Large intestine (tissue), 12 donors: ENCODE measurements at places on chromosomes 2 and 18. TPM values are rescaled to one million over a fixed set of nuclear protein-coding genes. Genes with fewer than 3 reads are reported as not detected.

DNA sequence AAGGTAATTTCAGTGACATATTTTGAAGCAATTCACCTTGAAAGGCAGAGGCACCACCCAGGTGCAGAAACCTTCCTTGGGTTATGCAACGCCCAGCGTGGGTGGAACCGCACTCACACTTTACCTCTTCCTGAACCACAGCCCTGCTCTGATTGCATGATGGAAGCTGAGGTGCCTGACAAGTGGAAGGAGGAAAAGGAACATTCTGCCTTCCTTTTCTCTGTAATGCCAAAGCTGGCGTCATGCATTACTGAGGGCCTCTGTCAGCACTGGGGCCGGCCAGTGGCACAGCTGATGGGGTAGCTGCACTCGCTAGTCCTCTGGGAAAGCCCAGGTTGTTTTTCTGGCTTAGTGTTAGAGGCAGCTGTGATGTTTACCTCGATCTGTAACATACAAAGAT is 266.5 kb downstream of the NEDD4L start:
- peak; percentile 91 for DNase-seq

GRCh38 chr2:161576421-161576820 is 47.8 kb upstream of the SLC4A10 start:
- no peak for DNase-seq

DNA sequence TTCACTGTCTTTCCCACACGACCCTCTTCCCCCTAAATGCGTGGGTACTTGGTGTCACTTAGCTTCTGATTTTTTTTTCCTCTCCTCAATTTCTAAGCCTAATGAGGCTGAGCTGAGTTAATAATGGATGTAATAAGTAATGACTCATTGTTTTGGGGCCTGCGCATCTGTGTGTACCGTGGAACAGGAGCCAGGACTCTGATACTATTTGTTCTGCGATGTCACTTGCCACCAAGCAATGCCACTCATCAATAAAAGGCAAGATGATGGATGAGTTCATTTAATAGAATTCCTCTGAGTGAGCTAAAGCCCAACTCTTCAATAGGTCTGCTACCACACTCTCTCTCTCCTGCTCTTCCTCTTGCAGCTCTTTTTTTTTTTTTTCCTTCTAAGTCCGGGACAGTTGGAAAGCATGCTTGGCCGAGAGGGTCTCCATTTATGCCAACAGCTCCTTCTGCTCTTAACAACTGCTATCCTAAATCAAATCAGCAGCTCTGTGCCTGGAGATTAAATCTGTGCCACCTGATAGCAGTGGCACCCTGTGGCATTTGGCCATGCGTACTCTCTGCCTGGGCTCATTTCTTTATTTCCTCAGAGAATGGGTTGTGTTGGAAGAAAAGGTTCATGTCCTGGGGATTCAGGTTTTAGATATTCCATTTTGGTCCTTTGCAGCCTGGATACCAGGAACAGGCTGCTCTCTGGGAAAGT is 1284.2 kb upstream of the PIK3C3 start:
- DNase-seq, result no peak

DNA sequence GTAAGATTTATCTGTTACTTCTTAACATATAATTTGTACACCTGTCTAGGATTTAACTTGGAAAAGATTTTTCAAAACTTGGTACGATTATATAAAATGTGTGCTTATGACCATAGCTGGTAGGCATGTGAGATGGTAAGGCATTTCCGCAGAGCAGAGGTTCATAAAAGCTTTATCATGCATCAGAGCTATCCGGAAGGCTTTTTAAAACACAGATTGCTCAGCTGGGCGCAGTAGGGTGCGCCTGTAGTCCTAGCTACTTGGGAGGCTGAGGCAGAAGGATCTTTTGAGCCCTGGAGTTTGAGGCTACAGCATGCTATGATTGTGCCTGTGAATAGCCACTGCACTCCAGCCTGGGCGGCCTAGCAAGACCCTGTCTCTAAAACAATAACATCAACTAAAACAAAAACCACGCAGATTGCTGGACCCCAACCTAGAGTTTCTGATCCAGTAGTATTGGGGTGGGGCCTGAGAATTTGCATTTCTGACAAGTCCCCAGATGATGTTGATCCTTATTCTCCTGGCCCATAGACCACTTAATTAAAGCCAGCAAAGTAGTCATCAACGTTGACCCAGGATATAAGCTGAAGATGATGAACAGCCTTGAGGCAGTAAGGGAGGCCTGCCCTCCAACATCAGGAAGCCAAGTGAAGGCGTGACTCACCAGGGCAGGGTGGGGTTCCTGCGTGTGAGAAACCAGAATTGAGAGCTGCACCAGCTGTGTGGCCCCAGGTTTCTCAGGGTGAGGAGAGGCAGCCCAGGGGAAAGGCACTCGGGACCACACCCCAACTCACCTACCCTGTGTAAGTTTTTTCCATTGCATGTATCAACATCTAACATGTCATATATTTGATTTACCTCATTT is 21.6 kb upstream of the SLC20A1 start:
- DNase-seq, result no peak

GRCh38 chr2:62293490-62294271 is 97.8 kb downstream of the B3GNT2 start:
- DNase-seq, result peak; percentile 58

DNA sequence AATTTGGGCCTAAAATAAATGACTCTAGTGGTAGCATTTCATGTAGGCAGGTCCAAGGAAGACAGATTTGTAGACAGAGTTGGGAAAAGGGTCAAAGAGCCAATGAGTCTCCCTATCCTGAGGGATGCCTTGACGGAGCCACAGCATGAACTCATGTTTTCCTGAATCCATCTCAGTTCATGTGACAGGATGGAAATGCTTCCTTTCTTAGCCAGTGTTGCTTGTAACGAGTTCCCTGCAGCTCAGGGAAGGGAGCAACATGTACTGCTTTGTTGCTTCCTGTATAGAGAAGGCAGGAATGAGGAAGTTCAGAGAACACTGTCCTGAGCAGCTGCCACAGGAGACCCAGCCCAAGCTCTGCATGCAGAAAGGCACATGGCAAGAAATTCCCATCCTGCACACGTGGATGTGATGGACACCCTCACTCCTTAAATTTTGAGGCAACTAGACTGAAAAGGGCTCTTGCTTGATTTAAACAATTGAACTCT is 27.9 kb downstream of the TMEM17 start:
- no peak for DNase-seq

DNA sequence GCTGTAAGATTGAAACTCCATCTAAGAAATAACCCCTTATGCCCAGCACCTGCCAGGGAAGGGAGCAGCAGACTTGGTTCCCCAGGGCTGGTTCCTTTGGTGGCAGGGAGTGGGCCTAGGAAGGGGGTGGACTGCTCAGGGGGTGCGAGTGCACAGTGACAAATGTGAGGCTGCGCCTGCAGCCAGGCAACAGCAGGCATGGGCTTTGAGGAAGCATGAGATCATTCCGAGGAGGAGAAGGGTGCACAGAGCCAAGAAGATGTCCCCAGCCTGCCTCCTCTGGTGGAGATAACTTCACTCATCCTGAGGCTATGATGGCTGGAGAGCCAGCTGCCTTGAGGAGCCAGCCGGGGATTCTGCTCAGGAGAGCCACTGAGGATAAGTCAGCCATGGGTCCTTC is 158.0 kb downstream of the CAPN13 start:
- no peak for DNase-seq

- no peak for DNase-seq
These were observed 15.9 kb downstream of the POLI start for GRCh38 chr18:54284981-54285785.

- DNase-seq, result no peak
These were observed 1.7 kb downstream of the TRAPPC8 start for GRCh38 chr18:31941010-31941809.

GRCh38 chr2:228140934-228141528 is 40.5 kb downstream of the SPHKAP start:
- DNase-seq, result no peak

DNA sequence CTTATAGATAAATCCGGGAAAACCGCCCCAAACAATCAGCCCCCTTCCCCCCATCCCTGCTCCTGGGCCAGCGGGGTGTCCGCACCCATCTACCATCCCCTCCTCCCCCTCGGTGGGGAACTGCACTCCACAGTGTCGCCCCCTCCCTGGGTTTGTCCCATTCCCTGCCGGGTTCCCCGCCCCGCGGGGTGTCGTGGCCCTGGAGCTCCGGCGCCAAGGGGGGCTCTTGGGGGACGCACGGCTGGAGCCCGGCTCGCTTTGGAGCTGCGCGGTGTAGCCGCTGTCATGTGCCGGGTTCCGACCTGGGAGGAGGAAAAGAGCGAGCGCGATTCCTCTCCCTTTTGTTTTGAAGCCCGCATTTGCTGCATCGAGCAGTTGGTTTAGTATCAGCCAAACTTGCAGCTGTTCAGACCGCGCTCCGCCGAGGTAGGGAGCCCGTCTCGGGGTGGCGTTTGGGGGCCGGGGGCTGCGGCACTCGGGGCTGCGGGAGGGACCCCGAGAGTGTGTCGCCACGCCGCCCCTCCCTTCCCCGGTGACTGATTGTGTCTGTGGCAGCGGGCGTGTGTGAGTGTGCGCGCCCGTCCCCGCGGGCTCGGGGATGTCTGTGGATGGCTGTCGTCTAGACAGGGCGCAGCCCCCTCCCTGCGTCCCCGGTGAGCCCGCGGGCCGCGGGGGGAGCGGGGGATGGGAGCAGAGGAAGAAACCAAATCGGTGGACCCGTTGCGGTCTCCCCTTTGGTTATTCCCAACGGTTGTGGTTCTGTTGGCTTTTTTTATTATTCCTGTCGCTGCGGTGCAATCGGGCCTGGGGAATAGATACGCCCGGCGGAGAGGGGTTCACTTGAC is 797 bp downstream of the CTIF start:
- DNase-seq, result peak; percentile 26

- no peak for DNase-seq
These were observed 85.5 kb upstream of the STON1 start for GRCh38 chr2:48444404-48444803.

DNA sequence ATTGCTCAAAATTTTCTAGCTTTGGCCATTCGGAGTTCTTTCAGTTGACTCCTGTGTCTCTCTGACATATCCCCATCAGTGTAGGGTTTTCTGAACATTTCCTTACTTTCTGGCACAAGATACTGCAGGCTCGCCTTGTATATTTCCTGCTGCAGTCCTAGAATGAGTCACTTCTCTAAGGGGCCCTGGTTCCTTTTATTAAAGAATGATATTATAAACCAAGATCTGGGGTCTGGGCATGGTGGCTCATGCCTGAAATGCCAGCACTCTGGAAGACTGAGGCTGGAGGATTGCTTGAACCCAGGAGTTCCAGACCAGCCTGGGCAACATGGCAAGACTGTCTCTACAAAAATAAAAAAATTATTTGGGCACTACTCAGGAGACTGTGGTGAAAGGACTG is 3.0 kb upstream of the RPL37A start:
- DNase-seq, result no peak

DNA sequence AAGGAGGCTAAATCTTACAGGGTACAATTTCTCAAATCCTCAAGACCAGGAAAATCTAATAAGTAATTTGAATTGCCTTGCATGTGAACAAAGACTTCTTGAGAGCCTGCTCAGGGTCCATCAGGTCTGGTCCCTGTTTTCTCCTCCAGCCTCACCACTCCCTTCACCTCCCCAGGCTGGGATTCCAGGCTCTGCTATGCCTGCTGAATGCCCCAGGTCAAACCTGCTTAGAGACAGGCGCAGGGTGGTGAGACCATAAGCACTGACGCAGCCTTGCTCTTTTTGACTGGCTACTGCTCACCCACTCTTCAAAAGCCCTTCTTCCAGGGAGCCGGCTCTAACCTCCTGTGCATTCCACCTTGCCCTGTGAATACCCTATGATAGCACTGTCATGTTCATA is 356.4 kb upstream of the ACVR2A start:
- DNase-seq, result no peak

- no peak for DNase-seq
These were observed 355.9 kb upstream of the HNRNPA3 start for GRCh38 chr2:176856683-176857082.

DNA sequence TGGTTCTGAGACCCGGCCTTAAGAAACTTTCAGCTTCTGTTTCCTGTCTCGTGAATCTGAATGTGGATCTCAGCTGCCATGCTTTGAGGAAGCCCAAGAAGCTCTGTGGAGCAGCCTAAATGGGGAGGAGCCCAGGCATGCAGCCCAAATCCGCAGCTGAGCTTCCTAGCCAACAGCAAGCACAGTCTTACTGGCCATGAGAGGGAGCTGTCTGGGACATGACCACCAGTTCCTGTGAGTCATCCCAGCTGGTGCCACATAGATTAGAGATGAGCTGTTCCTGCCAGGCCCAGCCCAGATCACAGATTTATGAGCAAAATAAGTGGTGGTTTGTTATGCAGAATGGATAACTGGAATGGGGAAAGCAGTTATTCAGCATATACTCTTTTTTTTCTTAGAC is 224.4 kb upstream of the APCDD1 start:
- no peak for DNase-seq

DNA sequence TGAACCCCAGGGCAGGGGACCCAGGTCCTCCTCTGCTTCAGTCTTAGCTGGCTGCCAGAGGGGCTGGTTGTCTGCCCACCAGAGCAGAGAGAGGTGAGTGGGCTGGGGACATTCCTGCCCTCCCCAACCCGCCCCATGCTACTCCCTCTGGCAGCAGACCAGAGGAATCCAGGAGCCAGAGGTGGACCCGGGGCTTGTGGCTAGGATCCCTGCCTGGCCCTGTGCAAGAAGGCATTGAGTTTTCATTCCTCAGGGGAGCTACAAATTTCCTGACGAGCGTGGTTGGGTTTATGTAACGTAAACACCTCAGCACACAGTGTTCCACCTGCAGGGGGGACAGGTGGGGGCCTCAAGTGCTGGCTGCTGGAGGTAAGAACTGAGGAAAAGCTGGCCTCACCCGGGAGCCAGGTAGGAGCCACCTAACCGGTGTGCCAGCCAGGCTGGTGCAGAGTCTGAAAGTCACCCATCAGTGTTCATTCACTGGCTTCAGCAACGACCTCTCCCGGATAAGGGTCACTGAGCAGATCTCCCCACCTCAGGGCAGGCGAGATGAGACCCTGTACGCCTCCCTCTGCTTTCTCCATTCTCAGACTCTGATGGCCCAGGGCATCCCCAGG is 246.8 kb downstream of the DYSF start:
- DNase-seq, result no peak

GRCh38 chr2:20167356-20167755 is 57.6 kb downstream of the SDC1 start:
- no peak for DNase-seq

DNA sequence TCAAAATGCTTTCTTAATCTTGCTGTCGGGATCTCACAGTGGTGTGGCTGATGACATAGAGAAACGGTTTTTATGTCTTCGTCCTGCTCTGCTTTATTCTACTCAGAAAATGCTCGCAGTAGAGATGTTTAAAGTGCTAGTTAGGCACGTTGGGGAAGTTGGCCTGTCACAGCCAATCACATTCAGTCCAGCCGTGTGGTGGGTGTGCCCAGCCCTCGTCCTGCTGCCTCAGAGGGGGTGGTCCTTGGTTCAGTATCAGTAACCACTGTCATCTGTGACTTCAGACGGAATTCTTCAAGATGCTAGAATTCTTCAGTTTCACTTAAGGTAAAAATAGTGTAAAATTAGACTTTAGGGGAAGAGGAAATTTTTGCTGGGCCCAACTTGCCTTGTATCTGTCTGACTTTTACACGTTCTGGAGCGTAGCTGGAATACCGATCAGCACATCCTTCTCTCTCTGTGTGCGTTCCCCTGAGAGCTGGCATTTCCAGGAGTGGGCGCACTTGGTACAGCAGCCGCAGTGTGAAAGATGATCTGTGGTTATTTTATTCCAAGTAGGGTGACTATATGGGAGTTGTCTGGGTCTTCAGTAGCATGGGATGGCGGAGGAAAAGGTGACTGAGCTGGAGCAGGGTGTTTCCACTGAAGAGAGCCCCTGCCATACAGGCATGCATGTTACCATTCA is 18.5 kb downstream of the TRAF3IP1 start:
- no peak for DNase-seq

The IGFBP5 gene
- 58.4 TPM for polyA plus RNA-seq

The C2orf80 gene
- 0.84 TPM for polyA plus RNA-seq

The MAP2 gene
- 16.3 TPM for polyA plus RNA-seq

The MMADHC gene
- 98.1 TPM for polyA plus RNA-seq

The RBM45 gene
- polyA plus RNA-seq, result 17.2 TPM

The DNAJC5G gene
- 0.19 TPM for polyA plus RNA-seq

The FIGN gene
- polyA plus RNA-seq, result 1.3 TPM

The PLGLB1 gene
- 8.2 TPM for polyA plus RNA-seq
